ENCODE measurements at places on chromosomes 7 and 10.

DNA sequence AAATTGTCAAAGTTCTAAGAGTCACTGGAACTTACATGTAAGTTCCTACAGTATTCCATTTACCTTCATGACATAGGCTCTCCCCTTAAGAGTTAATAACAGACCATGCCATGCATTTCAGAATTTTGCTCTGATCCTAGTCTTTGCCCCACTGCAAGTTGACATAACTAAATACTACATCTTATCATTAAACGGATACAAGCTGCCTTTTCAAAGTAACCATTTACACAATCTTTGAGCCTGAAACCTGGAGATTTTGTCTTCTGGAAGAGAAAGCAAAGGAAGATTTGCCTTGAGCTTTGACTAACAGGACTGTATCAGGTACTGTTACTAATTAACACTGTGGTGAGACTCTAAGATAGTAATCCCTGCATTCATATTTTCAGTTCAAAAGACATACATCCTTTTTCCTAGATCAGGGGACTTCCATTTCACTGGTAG lies 9.3 kb upstream of the AKR1D1 start:
- DNase-seq = no peak

- DNase-seq = no peak
Measured at GRCh38 chr7:149020483-149020882, 7.8 kb downstream of the PDIA4 start.

DNA sequence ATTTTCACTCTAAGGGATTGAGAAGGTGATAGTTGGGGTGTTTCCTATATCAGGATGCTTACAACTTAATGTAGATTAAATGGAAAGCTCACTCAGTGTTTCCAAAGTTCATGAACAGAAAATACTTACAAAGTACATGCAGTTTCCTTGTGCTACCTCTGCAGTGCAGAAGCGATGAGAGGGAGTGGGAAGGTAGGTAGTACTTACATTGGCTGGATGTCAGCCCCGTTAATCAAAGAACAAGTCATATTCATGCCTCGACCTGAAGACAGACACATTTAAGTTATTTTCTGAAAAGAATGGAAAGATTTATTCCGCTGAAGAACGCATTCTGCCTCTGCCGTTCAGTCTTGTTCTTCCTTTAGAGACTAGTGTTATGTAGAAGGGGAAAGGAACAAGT lies 93.1 kb downstream of the ZMYND11 start:
- DNase-seq = no peak

DNA sequence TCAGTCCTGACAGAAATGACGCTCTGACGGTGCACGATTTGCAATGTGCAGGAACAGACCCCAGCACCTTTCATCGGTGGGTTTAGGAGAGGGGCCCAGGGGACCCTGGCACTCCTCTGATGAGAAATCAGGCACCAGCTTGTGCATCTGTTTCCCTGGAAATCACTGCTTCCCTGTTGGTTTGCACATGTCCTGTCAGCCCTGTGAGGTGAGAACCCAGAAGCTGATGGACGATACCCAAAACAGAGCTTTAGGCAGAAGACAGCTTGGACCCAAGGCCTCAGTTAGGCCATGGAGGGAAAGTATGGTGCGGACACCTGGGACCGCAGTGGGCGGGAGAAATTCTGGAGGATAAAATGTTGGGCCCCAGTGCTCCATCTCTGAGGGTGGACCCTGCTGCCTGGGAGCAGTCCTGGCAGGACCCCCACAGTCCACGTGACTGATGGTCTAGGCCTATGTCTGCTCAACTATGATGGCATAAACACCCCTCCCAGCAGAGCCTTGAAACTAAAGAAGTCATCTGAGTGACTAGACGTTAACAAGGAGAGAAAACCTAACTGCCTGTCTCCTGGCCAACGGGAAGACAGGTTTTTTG lies 242.8 kb downstream of the PTPRN2 start:
- DNase-seq = no peak

GRCh38 chr10:72088889-72089575 lies 681 bp upstream of the SPOCK2 start:
- no peak for DNase-seq

GRCh38 chr10:119867317-119867716 lies 5.3 kb downstream of the MCMBP start:
- no peak for DNase-seq

GRCh38 chr7:44051611-44052220 lies 7.2 kb downstream of the DBNL start:
- no peak for DNase-seq

DNA sequence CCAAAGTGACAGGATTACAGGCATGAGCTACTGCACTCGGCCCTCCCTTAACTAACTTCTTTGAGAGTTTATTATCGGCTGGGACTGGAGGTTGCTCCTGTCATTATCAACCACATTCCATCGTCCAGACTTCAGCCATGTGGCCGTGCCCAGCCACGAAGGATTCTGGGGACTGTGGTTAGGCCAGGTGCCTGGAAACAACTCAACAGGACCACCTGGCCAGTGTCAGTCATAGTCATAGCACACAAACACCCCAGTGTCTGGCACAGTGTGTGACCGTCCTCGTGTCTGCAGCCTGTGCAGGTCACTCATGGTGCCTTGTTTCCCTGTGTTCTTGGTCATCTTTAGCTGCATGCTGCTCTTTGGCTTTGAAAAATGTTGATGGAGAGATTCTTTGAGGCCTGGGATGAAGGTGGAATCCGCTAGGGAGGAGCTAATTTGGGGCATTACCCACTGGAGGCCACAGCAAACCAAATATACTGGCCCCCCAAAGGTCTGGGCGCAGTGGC lies 12.7 kb upstream of the AMZ1 start:
- DNase-seq = no peak

GRCh38 chr7:116340943-116341907 lies 130.9 kb downstream of the TES start:
- no peak for DNase-seq

DNA sequence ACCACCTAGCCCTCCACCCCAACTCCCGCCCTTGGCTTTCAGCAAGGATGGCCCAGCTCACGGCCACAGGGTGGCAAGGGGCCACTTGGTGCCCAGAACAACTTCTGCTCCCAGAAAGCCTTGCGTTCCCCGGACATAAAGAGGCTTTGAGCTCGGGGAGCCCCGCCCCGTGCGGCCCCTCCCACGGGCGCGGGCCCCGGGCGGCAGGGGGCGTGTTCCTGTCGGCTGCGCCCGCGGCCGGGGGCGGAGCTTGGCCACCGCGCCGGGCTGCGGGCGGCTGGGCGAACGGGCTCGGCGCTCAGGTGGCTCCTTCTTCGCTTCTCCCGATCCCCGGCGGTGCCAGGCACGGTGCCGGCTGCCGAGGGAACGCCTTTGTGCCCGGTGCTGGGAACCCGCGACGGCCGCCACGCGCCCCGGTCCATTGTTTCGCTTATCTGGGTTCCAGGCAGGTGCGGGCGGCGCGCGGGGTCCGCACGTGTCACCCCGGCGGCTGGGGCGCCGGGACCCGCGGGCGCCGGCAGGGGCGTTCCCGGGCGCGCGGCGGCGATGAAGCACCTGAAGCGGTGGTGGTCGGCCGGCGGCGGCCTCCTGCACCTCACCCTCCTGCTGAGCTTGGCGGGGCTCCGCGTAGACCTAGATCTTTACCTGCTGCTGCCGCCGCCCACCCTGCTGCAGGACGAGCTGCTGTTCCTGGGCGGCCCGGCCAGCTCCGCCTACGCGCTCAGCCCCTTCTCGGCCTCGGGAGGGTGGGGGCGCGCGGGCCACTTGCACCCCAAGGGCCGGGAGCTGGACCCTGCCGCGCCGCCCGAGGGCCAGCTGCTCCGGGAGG lies at the start of gene NFE2L3:
Gene NFE2L3 (plus strand): TSS at position 246 of the 829 bp plus-strand sequence. CDS start 301 bp downstream, at position 547.
- peak; percentile 24 for DNase-seq

DNA sequence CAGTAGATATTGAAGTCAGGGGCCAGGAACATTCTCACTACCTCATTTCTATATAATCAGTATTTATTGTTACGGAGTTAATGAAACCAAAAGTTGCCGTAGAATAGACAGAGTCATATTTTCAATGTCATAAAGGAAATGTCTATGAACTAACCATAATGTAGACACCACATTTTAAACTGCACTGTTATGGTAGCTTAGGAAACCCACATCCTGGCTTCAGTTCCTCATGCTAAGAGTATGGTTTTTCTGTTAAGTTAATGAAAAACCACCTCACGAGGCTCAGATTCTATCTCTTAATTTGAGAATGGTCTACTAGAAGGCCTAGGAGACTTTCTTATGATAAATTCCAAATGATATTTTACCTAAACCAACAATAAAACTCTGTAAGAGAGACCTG lies 166.5 kb downstream of the TMEM26 start:
- no peak for DNase-seq

- DNase-seq = no peak
Measured at GRCh38 chr7:1918881-1919525, 248.9 kb downstream of the ELFN1 start.

- DNase-seq = no peak
Measured at GRCh38 chr10:26407406-26407969, 30.7 kb upstream of the APBB1IP start.

- DNase-seq = no peak
Measured at GRCh38 chr7:19776981-19777380, 3.6 kb upstream of the TMEM196 start.

- no peak for DNase-seq
Measured at GRCh38 chr10:81865581-81865980, 9.4 kb upstream of the NRG3 start.
